ENCODE measurements at places on chromosomes 12 and 14.
A peak's percentile ranks its signal among the peaks of the same experiment; 100 is the strongest.

DNA sequence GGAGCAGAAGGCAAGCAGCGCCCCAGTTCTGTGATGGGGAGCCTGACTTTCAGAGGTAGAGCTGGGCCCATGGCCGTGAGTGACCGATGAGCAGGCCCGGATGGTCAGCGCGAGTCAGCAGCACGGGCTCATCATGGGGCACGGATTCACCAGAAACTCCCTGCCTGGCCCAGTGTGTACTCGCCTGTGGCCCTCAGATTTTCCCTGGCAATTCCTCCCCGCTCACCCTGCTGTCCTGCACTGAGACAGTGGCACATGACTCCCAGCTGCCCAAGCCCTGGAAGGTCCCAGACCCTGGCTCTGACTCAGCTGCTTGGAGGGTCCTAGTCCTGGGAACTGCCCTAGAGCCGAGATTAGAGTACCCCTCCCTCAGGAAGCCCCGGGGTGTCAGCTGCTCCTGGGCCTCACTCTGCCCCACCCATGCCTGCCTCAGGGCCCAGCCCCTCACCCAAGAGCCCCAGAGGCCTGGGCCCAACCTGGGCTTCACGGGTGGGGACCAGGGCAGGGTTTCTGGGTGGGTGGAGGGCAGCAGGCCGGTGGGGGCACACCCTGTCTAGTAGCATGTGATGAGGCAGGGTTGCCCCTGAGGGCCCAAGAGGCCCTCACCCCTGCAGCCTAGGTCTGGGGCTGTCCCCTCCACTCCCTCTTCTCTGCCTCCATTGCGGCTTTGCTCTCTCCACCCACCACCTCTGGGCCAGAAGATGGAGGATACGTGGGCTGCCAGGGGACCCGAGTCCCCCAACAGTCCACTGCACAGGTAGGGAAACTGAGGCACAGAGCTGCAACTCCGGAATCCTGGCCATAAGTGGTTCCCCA, 8.4 kb downstream of the TRMT61A start:
- no peak for DNase-seq

- no peak for DNase-seq
Measured at GRCh38 chr14:74627076-74627475, 15.0 kb upstream of the LTBP2 start.

GRCh38 chr12:53053218-53054111, 3.6 kb downstream of the TNS2 start:
- DNase-seq = peak; percentile 66

DNA sequence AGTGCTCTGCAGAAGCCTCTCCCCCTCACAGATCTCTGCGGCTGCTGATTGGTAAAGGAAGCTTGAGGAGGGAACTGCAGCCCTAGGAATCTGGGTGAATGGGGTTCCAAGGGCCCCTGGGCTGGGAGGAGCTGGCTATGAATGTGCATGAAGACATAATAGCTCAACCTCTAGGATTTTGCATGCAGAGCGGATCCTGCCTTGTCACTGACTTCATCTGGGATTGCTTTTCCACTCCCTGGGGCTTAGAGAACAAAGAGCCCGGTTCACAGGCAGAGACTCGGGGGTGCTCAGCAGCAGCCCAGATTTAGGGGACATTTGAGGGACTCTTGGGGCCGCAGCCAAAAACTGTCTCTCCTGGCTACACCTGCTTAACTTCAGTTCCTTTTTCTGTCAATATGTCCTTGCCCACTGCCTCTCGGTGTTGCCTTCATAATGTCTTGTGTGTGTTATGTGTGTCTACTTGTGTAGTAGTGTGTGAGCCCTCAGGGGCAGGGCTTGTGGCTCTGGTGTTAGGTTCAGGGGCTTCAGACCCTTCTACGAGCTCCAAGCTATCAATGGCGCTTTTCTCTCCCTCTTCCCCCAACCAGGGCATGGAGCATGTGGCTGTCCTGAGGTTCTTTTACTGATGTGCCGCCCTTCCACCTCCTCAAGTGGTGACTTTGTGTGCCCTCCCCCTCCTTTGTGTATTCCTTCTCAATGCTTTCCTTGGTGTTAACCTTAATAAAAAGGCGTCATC, 1.9 kb downstream of the CCDC184 start:
- DNase-seq = no peak

GRCh38 chr14:64123241-64123822, 170.8 kb downstream of the ESR2 start:
- DNase-seq = no peak

DNA sequence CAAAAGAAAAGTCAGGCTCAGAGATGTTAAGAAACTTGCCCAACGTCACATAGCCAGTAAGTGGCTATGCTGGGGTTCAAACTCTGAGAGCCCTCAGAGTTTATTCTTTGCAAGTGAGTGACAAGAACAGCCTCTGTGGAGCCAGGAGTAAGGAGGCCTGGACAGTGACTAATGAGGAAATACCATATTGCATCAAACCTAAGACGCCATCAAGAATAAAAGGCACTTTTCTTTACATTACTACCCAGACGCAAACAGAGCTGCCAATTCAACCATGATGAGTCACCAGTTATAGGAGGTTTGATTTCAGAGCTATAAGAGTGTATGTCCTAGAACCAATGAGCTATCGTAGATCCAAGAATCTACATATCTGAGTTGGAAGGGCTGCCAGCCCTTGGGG, 9.4 kb downstream of the TNFRSF1A start:
- DNase-seq = no peak

Data from activated CD4-positive, alpha-beta T cell treated with anti-CD3 and anti-CD28 coated beads for 48 hours (primary cell).